ENCODE measurements at places on chromosomes 5 and 9. TPM values are rescaled to one million over a fixed set of nuclear protein-coding genes. Genes with fewer than 3 reads are reported as not detected.

SPINK13 gene
- not detected for total RNA-seq

OBP2B gene
- total RNA-seq, result not detected

KIF4B gene
- total RNA-seq, result not detected

PCDHGA5 gene
- total RNA-seq, result 6.7 TPM

ADGRD2 gene
- total RNA-seq, result not detected

SNAPC3 gene
- 217 TPM for total RNA-seq
